Activated CD4-positive, alpha-beta T cell treated with anti-CD3 and anti-CD28 coated beads, Interleukin-2, Interleukin-6, amounts not matched to agents 100 ng/mL and 50 ng/mL, durations not matched to agents 16 hours and 8 hours (primary cell): ENCODE measurements at places on chromosomes 2 and 18.
A peak's percentile ranks its signal among the peaks of the same experiment; 100 is the strongest.

GRCh38 chr18:32019251-32019948, 775 bp downstream of the RNF125 start:
- DNase-seq: peak; percentile 68

GRCh38 chr2:145743011-145743410, 1223.1 kb upstream of the ZEB2 start:
- DNase-seq: no peak

DNA sequence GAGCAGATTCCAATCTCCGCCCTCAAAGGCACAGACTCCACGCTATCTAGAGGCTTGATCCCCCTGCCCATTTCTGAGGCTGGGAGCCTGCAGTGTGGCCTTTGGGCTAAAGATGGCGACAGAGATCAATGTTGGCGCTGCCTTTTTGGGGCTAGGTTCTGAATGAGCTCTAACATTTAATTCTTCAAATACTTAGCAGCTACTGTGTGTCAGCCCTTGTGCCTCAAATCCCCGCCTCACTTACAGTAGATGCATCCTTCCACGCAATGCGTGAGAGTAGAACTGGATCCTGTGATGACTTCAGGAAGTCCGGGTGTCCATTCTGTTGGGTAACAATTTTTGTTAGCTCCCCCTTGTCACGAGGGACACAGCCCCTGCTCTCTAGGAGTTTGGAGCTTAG, 12.4 kb downstream of the IL1F10 start:
- DNase-seq: peak; percentile 59

GRCh38 chr2:212915121-212915782, 236.2 kb downstream of the IKZF2 start:
- peak; percentile 36 for DNase-seq

DNA sequence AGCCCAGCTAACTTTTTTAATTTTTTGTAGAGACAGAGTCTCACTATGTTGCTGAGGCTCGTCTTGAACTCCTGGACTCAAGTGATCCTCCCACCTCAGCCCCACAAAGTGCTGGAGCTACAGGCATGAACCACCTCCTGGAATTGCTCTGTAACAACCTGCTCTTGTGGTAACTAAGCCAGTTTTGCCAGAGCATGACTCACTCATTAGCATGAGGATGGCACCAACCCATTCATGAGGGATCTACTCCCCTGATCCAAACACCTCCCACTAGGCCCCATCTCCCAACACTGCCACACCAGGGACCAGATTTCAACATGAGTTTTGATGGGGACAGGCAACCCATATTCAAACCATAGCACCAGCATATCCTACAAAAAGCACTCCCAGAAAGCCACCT, 348.9 kb upstream of the RAB12 start:
- DNase-seq: no peak

- peak; percentile 41 for DNase-seq
Measured at GRCh38 chr2:11748018-11748860, 1.8 kb downstream of the LPIN1 start.

DNA sequence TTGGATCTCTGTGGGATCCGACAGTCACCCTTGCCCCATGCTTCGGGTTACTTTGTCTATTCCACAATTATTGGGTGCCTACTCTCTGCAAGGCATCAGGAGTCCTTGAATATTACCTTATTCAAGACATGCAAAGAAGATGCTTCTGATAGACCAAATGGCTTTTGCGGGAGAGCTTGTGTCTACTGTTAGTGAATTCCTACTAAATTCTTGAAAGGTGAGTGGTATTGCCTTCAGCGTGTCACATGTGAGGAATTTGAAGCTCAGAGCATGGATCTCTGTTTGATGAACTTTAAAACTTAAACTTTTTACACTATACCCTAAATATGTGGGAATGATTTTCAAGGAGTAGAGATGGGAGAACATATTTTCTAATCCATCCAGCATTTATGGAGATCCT, 184.4 kb downstream of the LTBP1 start:
- no peak for DNase-seq

- no peak for DNase-seq
Measured at GRCh38 chr2:134398300-134398699, 144.4 kb downstream of the MGAT5 start.

GRCh38 chr2:19038071-19039015, 320.1 kb downstream of the OSR1 start:
- DNase-seq: no peak

DNA sequence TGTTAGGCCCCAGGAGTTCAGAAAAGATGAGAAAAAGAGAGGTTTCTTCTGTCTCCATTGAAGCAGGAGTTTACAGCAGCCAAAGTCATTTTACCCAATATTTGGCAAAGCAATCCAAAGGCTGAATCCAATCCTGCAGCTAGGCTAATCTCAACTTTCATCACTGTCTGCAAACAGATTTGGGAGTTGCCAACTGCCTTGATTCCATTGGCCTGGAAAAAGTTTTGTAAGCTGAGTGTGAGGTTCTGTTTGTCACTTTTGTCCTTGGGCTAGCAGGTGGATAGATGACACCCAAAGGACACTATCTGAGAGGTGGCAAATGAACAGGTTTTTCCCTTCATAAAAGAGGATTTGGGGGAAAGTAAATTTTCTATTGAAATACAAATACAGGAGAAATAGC, 56.6 kb upstream of the SETBP1 start:
- no peak for DNase-seq

DNA sequence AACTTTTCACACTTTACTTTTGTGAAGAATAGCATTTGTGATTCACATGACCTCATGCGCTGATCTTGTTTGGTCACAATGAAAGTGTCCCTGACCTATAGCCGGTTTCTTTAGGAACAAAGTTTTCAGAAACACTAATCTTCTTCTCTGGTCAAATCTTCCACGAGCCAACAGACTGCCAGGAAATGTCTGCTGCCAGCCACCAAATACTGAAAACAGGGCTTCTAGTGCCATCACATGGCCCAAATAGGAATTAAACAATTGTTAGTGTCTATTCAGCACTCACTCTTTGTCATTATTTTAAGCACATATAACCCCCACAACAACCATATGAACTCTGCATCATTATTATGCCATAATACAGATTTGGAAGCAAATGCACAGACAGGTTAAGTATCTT, 286.5 kb upstream of the SYT4 start:
- no peak for DNase-seq
